GM12891 (cell line): ENCODE measurements at places on chromosomes 5 and 9.

DNA sequence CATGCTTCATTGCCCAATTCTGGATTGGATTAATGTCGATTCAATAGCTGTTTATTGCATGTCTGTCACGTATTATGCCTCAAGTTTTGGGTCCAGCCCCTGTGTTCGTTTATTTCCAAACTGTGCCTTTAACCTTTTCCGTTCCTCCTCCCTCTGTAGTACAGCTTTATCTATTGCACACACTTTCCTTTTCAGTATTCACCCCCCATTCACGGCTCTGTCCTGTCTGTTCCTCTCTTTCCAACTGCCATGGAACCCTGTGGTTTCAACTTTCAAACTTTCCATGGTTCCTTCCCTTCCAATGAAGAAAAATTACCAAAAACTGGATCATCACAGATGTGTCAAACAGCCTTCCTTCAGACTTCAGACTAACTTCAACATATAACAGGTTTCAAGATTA, 17.1 kb downstream of the SMARCA2 start:
- no peak for DNase-seq

DNA sequence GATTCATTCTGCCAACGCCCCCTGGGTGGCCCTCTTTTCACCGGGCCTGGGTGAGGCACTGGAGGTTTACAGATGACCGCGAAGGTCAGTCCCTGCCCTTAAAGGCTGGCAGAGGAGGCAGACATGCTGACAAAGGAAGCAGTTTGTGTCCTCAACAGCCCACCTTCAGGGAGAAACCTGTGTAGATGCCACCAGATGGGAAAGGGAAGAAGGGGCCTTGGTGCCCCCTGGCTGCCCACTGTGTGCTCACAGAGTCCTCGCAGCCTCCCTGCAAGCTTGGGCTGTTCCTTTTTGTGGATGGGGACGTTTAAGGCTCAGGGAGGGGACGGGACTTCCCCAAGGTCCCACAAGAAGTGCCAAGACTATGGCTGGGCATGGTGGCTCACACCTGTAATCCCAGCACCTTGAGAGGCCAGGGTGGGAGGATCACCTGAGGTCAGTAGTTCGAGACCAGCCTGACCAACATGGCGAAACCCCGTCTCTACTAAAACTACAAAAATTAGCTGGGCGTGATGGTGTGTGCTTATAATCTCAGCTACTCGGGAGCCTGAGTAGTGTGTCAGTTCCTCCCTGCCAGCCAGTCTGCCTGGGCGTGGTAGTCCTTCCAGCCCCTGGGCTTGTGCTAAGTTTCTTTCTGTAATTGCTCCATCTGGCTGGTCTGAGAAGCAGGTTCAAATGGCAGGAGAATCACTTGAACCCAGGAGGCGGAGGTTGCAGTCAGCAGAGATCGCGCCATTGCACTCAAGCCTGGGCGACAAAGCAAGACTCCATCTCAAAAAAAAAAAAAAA, 36.2 kb downstream of the NEK6 start:
- no peak for DNase-seq

GRCh38 chr9:134698587-134699342, 57.2 kb downstream of the COL5A1 start:
- DNase-seq: peak; percentile 89

- no peak for DNase-seq
These were observed 165.6 kb upstream of the FSTL4 start for GRCh38 chr5:133777951-133778350.

- no peak for DNase-seq
These were observed 66.9 kb downstream of the TMC1 start for GRCh38 chr9:72588336-72588735.

GRCh38 chr9:94625835-94626234, 13.5 kb downstream of the FBP1 start:
- DNase-seq: no peak

DNA sequence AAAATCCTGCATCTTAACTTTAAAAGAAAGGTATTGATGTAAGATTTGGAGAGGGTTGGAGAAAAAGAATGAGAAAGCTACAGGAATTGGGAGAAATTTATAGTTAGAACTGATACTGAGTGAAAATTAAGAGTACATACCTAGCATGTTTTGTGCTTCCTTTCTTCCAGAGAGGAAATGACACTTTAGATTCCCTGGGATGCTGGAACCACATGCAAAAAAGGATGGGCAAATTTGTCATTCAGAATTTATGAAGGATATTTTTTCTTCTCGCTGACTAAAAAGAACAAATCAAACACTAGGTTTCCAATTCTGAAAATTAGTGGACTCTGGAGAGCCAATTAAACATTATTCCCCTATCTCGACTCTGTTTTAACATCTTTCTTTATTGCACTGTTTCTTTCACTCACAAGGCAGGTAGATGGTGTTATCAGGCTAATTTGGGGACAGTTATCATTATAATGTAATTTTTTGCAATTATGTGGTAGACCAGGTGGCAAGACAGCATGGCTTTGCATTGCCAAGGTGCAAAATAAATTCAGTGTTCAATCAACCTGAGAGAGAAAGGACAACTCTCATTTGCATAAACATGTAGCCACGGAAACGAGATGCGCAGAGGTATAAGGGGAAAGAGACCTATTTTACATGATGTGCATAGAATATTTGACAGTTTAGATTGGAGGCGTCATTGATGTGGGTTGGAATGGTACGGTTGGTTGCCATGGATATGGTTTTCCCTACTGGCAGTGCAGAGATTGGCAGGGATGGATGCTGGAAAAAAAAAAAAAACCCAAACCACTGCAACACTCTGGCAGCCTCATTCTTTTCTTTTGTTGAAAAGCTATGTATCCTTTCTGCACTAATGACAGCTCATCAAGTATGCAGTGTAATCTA, 320.4 kb upstream of the CCNH start:
- DNase-seq: no peak

- no peak for DNase-seq
These were observed 471.5 kb downstream of the HINT1 start for GRCh38 chr5:130693509-130693908.

GRCh38 chr5:119022017-119022745, 33.8 kb upstream of the DTWD2 start:
- DNase-seq: no peak

- DNase-seq: no peak
These were observed 59.1 kb upstream of the ENTREP1 start for GRCh38 chr9:69265891-69266290.

DNA sequence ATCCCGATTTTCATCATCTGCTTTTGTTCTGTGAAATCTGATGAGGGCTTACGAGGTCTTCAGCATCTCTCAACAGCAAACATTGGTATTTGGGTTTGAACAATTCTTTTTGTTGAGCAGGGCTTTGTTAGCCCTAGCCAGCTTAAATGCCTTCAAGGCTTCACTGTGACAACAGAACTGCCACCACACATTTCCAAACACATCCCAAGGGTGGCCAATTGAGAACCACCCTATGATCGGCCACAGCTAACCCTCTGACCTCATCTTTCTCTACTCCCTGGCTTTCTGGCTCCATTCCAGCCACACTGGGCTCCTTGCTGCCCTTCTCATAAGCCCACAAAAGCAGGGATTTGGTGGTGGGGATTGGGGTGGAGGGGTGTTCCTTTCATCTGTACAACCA, 17.6 kb downstream of the MTX3 start:
- no peak for DNase-seq
